Right lobe of liver (tissue), 6 donors: ENCODE measurements at places on chromosomes 7 and 10. TPM values are rescaled to one million over a fixed set of nuclear protein-coding genes. Genes with fewer than 3 reads are reported as not detected.

DNA sequence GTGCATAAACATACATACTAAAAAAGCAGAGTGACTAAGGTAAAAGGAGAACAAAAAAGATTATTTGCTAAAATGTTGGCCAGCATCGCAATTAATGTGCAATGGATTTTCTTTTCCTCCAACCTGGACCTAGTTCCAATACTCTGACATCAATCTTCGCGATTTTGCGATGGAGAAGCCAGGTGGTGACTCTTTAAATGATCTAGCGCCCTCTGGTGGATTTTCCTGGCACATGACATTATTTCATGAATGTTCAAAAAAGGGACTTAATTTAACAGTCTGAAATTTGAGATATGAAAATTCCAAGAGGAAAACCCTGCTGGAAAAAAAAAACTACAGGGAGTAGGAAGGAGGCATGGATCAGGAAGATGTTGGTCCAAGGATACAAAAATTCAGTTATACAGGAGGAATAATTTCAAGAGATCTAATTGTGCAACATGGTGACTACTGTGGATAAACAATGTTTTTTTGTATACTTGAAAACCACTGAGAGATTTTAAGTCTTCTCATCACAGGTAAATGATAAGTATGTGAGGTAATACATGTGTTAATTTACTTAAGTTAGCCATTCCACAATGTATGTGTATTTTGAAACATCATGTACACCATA lies 4.3 kb upstream of the KCNMA1 start:
- no peaks in the 10 kb centered on the region for H3K4me1 ChIP-seq
- H3K27ac ChIP-seq = no peak overlapping the region
- H3K36me3 ChIP-seq = no peaks in the 10 kb centered on the region
- H3K4me3 ChIP-seq = no peak overlapping the region

- no peaks in the 10 kb centered on the region for H3K36me3 ChIP-seq
- no peak overlapping the region for H3K27ac ChIP-seq
These were observed 31.8 kb downstream of the REEP3 start for GRCh38 chr10:63553031-63553430.

DNA sequence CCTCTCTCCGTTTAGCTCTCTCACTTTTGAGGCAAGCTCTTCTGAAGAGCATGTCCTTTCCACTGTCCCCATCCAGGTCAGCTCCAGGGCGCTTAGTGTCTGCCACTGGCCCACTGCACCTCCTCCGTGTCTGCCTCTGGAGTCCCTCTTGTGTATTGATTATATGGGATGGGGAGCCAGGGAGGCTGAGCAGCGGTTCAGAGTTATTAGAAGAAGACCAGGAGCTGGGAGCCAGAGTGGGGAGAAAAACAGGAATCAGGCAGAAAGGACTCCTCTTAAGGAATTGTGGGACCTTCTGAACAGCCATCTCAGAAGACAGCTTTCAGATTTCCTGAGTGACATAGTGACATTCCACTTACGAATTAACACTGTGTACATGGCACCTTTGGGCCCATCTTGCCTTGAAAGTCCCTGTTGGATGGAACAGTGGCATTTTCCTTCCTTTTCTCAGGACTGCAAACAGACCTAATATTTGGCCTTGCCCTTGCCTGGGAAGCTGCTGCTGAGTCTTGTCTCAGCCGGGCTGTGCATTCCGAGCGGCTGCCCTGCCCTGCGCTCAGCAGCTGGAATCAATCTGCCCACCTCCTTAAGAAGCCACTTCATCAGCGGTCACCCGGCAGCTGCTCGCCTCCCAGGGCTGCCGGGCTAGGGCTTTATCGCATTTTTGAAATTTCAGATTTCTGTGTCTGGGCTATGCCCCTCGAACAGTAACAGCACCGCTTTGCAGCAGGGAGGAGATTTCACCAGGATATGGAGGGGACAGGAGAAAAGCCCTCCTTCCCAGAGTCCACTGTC lies 81.1 kb upstream of the PRKG1 start:
- no peaks in the 10 kb centered on the region for H3K4me1 ChIP-seq
- no peaks in the 10 kb centered on the region for H3K27me3 ChIP-seq
- no peak overlapping the region for H3K4me3 ChIP-seq
- no peak for DNase-seq
- H3K27ac ChIP-seq = peak overlapping the region; percentile 66
- no peaks in the 10 kb centered on the region for H3K36me3 ChIP-seq

DNA sequence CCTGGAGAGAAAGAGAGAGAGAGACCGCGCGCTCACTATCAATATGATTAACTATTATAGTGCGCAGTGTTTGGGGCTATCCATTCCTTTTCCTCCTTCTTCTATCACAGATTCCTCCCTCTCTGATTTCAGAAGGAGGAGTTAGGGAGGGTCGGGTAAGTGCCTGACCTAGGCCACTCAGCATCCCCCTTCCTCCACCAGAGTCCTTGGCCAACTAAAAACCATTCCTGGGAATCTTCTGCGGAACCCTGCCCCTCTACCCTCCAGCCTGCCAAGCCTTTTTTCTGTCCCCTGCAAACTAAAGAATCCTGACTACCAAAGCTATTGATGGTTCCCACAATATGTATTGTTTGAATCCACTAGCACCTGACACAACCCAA lies 256.2 kb upstream of the NFE2L3 start:
- H3K4me1 ChIP-seq = no peaks in the 10 kb centered on the region
- H3K36me3 ChIP-seq = no peaks in the 10 kb centered on the region
- DNase-seq = no peak
- no peak overlapping the region for H3K4me3 ChIP-seq
- no peak overlapping the region for H3K27ac ChIP-seq

DNA sequence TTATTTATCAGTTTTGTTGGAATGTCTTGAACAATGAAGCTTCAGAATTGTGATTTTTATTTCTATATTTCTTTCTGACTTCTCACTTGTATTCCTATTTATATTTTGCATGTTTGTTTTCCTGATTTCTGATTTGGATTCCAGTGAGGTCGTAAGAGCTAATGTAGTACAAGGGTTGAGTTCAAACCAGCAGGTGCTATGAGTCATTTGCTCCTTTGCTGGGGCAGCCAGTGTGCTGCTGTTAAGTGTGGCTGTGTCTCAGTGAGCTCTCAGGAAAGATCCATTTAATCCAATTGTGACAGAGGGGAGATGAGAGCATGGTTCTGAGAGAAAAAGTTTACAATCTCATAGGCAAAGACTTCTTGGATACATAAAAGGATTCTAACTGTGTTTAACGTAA lies 48.6 kb downstream of the MCU start:
- no peak overlapping the region for H3K27ac ChIP-seq
- H3K27me3 ChIP-seq = no peaks in the 10 kb centered on the region
- H3K36me3 ChIP-seq = no peaks in the 10 kb centered on the region
- H3K4me3 ChIP-seq = no peak overlapping the region

- H3K27ac ChIP-seq = peak overlapping the region; percentile 82
- no peaks in the 10 kb centered on the region for H3K36me3 ChIP-seq
These were observed 35.3 kb downstream of the NET1 start for GRCh38 chr10:5447611-5448071.

DNA sequence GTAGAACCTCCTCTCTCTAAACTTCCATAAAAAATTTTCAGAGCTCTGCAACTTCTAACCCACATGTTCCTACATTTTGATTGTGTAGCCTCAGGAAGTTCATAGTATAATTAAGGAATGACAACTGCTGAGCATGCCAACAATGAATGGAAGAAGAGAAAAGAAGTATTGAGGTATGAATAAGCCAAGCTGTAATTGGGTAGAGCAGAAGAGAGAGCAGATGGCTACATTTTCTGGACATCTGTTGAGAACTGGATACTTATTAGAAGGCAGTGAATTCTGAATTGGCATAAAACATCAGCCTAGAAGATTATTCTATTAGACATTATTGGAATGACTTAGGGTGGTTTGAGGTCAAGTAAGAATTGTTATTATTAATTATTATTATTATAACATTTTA lies 728.3 kb upstream of the PHF14 start:
- no peaks in the 10 kb centered on the region for H3K4me1 ChIP-seq
- H3K36me3 ChIP-seq = no peaks in the 10 kb centered on the region
- no peak overlapping the region for H3K4me3 ChIP-seq
- no peak for DNase-seq

GRCh38 chr7:101764221-101764620 lies 53.2 kb upstream of the CUX1 start:
- no peaks in the 10 kb centered on the region for H3K4me1 ChIP-seq
- H3K4me3 ChIP-seq = no peak overlapping the region
- no peak for DNase-seq
- no peaks in the 10 kb centered on the region for H3K36me3 ChIP-seq
- H3K27ac ChIP-seq = no peak overlapping the region

- no peak overlapping the region for H3K4me3 ChIP-seq
- H3K36me3 ChIP-seq = no peaks in the 10 kb centered on the region
- H3K4me1 ChIP-seq = no peaks in the 10 kb centered on the region
- no peaks in the 10 kb centered on the region for H3K27me3 ChIP-seq
- no peak overlapping the region for H3K27ac ChIP-seq
- DNase-seq = no peak
These were observed 77.7 kb downstream of the TFEC start for GRCh38 chr7:115952832-115953231.

GRCh38 chr7:82605247-82605864 lies 161.8 kb upstream of the CACNA2D1 start:
- no peaks in the 10 kb centered on the region for H3K4me1 ChIP-seq
- no peaks in the 10 kb centered on the region for H3K36me3 ChIP-seq
- no peak for DNase-seq
- no peak overlapping the region for H3K4me3 ChIP-seq
- no peaks in the 10 kb centered on the region for H3K27me3 ChIP-seq

DNA sequence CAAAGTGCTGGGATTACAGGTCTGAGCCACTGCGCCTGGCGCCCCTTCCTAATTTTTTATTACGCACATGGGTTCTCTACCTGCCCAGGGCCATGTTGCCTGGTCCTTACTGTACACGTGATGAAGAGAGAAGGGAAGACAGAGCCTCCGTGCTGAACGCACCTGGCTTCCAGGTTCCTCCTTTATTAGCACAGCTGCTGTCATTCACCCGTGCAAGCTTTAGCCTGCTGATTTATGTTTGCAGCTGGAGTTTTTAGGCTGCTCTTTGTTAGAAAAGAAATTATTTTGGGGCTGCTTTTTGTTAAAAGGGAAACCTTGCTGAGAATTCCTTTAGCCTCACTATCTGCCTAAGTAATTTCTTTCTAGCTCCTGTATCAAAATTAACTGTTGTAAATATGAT lies 417.0 kb downstream of the CALN1 start:
- DNase-seq = no peak
- no peaks in the 10 kb centered on the region for H3K27me3 ChIP-seq
- H3K4me1 ChIP-seq = no peaks in the 10 kb centered on the region
- no peak overlapping the region for H3K4me3 ChIP-seq

- H3K27ac ChIP-seq = peak overlapping the region; percentile 10
- H3K4me1 ChIP-seq = no peaks in the 10 kb centered on the region
- no peaks in the 10 kb centered on the region for H3K36me3 ChIP-seq
- no peak for DNase-seq
- H3K4me3 ChIP-seq = no peak overlapping the region
- no peaks in the 10 kb centered on the region for H3K27me3 ChIP-seq
These were observed 73.4 kb downstream of the SRPK2 start for GRCh38 chr7:105315357-105315756.

DNA sequence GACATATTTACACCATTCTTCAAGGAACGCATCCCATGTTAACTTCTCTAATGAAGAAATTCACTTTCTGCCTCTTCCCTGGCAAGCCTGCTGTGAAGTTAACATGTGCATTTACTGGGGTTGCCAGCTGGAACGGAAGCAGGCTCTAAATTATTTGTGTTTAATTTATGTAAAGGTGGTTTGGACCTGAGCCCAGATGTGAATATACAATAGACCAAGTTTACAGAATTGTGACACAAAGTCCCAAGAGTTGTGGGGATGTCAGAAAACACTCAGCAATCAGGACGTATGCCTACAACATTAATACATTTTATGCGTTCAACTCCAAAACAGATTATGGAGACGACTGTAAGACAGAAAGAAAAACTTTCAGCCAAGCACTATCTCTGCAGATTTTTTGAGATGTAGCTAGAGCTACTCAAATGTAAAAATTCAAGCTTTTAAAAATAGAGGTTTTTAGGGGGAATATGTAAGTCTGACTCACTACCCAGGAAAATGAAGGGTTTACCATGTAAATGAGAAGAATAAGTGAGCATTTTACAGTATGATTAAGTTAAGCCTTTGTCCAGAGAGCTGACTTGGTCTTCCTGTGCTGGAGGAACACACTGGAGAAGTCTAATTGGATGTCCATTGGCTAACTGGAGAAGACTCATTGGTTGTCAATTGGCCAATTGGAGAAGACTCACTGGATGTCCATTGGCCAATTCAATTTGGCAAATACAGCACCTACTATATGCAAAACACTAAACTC lies 19.5 kb downstream of the NRP1 start:
- H3K27ac ChIP-seq = no peak overlapping the region
- H3K27me3 ChIP-seq = no peaks in the 10 kb centered on the region
- no peaks in the 10 kb centered on the region for H3K4me1 ChIP-seq
- H3K4me3 ChIP-seq = no peak overlapping the region
- no peaks in the 10 kb centered on the region for H3K36me3 ChIP-seq

GRCh38 chr7:128055637-128056036 lies 24.4 kb upstream of the LRRC4 start:
- no peaks in the 10 kb centered on the region for H3K27me3 ChIP-seq
- H3K27ac ChIP-seq = no peak overlapping the region
- no peak overlapping the region for H3K4me3 ChIP-seq
- no peak for DNase-seq

- no peaks in the 10 kb centered on the region for H3K27me3 ChIP-seq
- peak; percentile 96 for DNase-seq
- H3K4me3 ChIP-seq = peak within 1 kb of the TSS; percentile 92
- no peaks in the 10 kb centered on the region for H3K36me3 ChIP-seq
These were observed at the start of gene TCTN3 for GRCh38 chr10:95693668-95694534. Gene TCTN3 (minus strand): TSS chr10:95693927. CDS start chr10:95693899, 28 bp downstream.

DNA sequence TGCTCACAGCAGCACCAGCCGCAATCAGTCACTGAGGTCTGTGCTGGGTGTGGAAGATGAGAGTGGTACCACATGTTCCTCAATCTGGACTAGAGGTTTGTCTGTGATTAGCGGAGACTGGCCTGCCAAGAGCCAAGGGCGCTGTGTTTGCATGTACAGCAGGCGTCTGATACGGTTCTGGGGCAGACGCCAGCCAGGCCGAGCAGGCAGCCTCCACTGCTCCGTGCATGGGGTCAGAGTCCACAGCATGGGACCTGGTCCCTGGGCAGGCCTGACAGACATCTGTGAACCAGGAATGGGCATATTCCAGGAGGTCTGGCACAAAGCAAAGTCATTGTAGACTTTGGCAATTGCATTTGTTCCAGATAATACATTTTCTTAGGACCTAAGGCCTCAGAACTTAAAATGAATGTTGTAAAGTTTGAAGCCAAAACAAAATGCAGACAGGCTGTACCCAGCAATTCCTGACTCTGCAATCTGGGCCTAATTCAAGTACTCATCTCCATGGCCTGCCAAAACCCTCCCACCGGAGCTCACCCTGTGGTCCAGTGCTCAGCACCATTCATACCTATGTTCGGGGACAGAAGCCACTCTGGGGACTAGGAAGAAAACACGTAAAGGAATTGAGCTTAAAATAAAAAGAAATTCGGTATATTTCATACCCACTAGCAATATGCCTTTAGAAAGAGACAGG lies 50.0 kb upstream of the FAM20C start:
- H3K27me3 ChIP-seq = no peaks in the 10 kb centered on the region
- peak overlapping the region; percentile 79 for H3K27ac ChIP-seq
- DNase-seq = peak; percentile 97
- no peak overlapping the region for H3K4me3 ChIP-seq

The FZD8 gene
- total RNA-seq = 2.3 TPM

The ABCA13 gene
- 2.6 TPM for total RNA-seq

The PNLIPRP3 gene
- not detected for total RNA-seq

The CDC14C gene
- not detected for total RNA-seq

The TMEM196 gene
- not detected for total RNA-seq

The FAM25A gene
- total RNA-seq = not detected

The NEUROD6 gene
- not detected for total RNA-seq

The LRMDA gene
- total RNA-seq = 19.9 TPM

The ZNF783 gene
- 2.5 TPM for total RNA-seq

The CPN1 gene
- total RNA-seq = 76.6 TPM

The CDHR3 gene
- total RNA-seq = 8.6 TPM
